ENCODE measurements at places on chromosomes 7 and 10.

DNA sequence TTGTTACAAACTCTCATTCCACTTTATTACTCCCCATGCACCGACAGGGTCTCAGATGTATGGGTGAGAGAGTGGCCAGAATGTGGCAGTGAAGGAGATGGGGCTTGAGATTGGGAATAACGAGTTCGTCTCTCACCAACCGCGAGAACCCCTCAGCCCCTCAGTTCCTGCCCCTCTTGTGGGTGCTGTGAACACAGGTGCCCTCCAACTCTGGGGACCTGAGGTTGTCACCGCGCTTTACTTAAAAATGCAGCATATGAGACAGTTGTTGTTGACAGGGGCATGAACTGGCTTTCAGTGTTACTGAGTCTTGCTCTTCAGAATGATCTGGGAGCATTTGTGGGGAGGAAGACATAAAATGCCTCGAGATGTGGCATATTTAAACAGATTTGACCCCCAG is 290.0 kb downstream of the WDR37 start:
- DNase-seq: no peak

DNA sequence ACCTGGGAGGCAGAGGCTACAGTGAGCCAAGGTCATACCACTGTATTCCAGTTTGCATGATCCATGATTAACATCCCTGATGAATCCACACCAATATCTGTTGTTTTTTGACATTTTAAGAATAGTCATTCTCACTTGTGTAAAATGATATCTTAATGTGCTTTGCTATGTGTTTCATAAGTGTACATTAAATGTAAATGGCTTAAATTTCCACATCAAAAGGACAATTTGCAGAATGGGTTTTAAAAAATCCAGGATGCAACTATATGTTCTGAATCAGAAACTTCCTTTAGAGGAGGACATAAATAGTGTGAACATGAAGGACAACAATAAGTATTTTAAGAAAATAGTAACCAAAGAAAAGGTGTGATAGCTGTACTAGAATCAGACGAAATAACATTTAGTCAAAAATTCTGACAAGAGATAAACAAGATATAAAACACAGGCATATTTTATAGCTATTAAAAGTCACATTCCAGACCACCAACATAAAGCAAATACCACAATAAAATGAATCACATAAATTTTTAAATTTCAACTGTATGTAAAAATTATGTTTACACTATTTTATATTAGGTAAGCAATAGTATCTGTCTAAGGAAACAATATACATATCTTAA is 42.4 kb downstream of the AKR1C3 start:
- no peak for DNase-seq

DNA sequence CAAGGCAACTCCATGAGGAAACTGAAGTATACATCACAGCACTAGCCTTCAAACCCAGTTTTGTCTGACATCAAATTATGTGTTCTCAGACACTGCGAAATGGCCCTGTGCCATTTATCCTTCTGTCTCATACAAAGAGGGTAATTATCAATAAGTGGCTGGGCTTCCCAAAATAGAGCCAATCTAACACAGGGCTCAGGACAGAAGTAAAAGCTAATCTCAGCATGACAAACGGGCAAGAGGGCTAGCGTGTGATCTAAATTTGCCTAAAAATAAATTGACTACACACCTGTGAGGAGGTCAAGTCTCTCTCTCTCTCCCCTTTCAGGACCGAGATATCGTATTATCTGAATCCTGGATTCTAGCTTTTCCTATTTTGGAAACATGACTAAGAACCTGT is 67.2 kb downstream of the DGKB start:
- DNase-seq: no peak

- DNase-seq: no peak
Observed at GRCh38 chr7:116162254-116162653, 48.1 kb upstream of the TES start.

- no peak for DNase-seq
Observed at GRCh38 chr10:43056568-43057011, 20.3 kb upstream of the RET start.

DNA sequence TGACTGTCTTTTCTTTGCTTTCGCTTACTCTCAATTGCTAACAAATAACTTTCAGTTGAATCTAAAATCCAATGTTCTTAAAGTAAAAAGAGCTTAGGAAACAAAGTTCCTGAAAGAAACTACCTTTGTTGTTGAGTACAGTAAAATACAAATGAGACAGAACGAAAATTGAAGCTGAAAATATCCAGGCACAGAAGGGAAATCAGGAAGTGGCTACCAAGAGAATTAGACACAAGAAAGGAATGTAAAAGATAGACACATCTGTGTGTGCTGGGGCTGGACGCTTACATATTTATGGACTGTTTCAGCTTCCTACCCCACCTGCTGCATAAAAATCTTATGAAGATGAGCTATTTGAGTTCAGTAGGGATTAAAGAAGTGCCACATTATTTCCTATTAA is 161.7 kb upstream of the PLXDC2 start:
- no peak for DNase-seq

GRCh38 chr10:2798336-2799022 is 268.9 kb upstream of the PFKP start:
- DNase-seq: no peak

- no peak for DNase-seq
Observed at GRCh38 chr10:35058134-35058533, 32.0 kb downstream of the CUL2 start.

GRCh38 chr10:29322918-29323317 is 34.0 kb downstream of the LYZL1 start:
- DNase-seq: no peak

GRCh38 chr7:101557978-101558741 is 70.9 kb downstream of the MYL10 start:
- peak; percentile 30 for DNase-seq

DNA sequence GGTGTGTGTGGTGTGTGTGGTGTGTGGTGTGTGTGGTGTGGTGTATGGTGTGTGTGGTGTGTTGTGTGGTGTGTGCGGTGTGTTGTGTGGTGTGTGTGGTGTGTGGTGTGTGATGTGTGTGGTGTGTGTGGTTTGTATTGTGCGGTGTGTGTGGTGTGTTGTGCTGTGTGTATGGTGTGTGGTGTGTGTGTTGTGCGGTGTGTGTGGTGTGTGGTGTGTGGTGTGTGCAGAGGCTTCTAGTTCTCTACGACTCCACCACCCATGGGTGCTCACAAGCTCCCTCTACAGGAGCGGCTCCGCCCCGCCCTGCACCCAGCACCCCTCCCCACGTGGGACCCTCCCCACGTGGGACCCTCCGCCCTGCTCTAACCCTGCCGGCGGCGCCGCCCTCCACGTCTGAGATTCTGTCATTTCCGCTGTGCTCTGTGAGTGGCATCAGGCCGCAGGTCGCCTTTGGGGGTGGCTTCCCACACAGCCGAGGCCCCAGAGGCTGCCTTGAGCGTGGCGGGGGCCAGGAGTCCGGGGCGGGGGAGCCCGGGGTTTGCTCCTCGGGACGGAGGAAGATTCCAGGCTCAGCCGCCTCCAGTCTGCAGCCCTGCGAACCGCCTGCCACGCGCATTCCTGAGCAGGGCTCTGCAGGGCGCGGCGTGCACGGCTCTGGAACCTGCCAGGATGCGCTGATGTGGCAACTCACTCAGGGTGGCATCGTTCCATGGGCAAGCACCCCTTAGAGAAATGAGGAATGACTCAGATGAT is 37.0 kb upstream of the DNAJB6 start:
- no peak for DNase-seq

GRCh38 chr10:80356563-80356988 is at the start of the genes DYDC1 and DYDC2:
DYDC1 (minus strand) TSS chr10:80356755; CDS start chr10:80352601, 4,154 bp downstream.
DYDC2 (plus strand) TSS chr10:80356781; CDS start chr10:80362444, 5,663 bp downstream.
- peak; percentile 71 for DNase-seq
